Stimulated activated CD4-positive, alpha-beta T cell treated with anti-CD3 and anti-CD28 coated beads, Interleukin-12 subunit alpha, Interleukin-12 subunit beta, amount 100 ng/mL, for 48 hours (primary cell): ENCODE measurements at places on chromosomes 6 and 20.

DNA sequence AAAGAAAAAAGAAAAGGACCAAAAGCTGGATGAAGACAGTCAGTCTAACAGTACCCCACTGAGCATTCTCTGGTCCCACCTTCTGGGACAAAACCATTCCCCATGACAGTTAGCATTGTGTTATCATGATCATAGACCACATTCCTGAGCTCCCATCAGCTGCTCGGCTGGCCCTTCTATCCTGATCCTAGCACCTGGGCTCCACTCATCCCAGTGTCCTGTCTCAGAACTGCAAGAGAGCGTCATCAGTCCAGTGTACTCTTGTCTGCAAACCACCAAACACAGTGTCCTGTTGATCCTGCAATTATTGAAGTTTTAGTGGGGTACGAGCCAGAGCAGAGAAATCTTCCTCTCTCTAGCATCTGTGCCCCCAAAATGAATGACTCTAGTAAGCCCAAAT is 16.0 kb upstream of the TAAR1 start:
- no peak for DNase-seq

GRCh38 chr6:18707714-18708439 is 320.7 kb downstream of the RNF144B start:
- DNase-seq, result no peak

GRCh38 chr6:3296078-3296477 is 37.3 kb downstream of the PSMG4 start:
- no peak for DNase-seq

DNA sequence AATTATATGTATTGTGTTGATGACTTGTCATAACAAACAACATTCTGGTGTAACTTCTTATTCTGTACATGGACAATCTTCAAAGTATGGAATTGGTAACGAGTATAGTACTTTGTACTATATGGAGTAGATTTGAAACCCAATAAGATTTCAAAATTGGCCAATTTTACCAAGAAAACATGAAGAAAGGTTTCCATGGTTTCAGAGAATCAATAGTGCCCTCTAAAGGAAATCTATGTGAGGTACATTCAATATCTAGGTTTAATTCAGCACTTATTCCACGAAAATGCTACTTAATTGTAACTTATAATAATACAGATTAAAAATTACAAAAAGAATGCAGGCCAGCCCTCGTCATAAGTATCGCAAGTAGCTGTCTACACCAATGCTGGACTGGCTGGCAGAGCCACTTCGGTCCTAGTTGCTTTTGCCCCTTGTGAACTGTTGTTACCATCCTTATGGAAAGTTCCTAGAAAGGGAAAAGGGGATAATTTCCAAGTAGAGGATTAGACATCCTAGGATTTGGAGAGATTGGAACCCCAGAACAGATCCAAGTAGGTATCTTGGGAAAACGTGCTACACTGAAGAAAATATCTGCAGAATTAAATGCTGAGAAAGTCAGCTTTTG is 70.9 kb downstream of the LCA5 start:
- no peak for DNase-seq

DNA sequence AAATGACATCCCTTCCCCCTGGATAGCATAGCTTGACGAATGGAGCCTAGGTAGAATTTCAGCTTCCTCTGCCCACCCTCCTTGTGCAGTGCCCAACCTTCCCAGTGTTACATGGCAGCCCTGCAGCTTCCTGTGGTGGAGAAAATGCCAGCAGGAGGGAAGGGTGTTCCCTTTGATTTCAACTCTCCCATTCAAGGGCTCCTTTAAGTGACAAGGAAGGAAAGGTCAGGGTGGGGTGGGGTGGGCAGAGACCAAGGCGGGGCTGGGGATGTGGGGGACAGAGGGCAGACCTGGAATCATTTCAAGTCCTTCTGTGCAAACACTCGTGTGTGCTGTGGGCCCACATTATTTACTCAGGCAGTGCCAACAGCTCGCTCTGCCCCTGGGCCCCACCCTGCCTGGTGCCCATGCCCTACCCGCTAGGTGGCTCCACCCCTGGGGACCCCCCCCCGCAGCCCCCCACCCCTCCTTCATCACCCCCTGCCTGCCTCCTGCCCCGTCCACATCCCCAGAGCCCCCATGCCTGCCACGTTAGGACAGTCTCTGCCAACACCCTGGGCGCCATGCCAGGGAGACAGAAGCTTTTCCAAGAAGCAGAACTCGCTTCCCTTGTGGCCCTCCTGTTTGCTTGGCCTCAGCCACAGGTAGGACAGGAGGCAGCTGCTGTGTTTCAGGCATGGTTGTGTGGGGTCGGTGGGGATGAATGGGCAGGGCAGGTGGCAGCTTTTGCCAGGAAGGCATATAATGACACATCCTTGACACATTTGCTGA is 9.4 kb downstream of the SPDEF start:
- DNase-seq, result no peak

- DNase-seq, result no peak
Measured at GRCh38 chr20:56423886-56424285, 11.8 kb downstream of the CASS4 start.

- no peak for DNase-seq
Measured at GRCh38 chr6:42255050-42255449, 37.4 kb upstream of the MRPS10 start.
